ENCODE measurements at places on chromosomes 12 and 14.

DNA sequence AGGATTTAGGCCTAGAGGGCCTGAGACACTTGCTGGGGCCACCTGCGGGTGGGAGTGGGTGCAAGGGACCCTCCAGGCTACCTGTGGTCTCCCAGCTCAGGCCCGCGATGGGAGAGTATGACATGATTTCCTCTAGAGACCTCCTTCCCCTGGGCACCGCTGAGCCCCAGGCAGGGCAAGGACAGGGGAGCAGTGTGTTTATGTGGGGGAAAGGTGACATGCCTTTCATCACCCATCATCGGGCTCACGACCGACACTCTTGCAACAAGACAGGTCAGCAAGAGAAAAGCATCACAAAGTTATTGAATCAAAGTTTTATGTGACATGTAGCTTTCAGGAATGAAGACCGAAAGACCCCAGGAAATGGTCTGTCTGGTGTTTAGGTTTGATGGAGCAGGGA is 19.9 kb downstream of the SH2B3 start:
- DNase-seq: no peak

DNA sequence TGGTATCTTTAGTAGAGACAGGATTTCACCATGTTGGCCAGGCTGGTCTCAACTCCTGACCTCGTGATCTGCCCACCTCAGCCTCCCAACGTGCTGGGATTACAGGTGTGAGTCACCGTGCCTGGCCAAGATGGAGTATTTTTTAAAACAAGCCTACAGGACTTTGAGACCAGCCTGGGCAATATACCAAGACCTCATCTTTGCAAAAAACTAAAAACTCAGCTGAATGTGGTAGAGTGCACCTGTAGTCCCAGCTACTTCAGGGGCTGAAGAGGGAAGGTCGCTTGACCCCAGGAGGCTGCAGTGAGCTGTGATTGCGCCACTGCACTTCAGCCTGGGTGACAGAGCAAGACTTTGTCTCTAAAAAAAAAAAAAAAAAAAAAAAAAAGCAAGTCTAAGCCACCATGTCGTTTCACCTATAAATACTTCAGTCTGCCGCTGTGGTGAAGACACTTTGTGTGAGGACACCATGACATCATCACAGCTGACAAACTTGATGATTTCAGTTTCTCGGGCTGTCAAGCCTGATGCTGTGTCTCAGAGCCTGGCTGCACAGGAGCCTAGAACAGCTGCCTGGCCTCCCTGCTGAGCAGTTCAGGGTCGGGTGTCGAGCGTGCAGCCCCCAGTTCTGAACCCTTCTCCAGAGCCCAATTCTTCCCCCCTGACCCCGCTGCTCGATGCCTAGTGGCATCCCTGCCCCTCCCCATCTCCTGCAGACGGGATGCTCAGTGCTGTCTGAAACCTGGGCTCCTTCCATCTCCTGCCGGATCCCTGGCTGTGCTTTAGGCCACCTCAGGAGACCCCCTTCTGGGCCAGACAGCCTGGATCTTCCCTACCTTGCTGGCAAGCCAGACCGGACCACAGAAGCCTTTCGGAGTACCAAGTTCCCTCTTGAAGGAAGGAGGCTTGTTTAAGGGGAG is 119.2 kb upstream of the EVL start:
- DNase-seq: peak; percentile 52

- no peak for DNase-seq
These were observed 29.6 kb downstream of the PMCH start for GRCh38 chr12:102167821-102168604.

DNA sequence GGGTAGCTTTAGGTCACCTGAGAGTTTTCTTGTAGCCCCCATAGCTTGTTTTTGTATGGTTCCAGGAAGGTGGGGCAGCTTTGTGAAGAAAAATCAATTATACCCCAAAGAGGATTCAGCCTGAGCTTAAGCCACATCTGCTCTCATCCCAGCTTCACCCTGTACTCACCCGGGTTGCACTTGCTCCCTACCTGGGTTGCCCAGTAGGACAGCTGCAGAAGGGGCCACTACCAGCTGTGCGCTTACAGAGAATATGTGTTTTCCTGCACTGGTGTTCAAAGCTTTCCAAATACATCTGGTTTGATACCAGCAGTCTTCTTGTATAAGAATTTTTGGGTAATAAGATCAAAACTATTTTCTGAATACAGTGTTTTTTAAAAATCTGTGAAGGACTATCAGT is 3.0 kb upstream of the SLC38A1 start:
- no peak for DNase-seq

DNA sequence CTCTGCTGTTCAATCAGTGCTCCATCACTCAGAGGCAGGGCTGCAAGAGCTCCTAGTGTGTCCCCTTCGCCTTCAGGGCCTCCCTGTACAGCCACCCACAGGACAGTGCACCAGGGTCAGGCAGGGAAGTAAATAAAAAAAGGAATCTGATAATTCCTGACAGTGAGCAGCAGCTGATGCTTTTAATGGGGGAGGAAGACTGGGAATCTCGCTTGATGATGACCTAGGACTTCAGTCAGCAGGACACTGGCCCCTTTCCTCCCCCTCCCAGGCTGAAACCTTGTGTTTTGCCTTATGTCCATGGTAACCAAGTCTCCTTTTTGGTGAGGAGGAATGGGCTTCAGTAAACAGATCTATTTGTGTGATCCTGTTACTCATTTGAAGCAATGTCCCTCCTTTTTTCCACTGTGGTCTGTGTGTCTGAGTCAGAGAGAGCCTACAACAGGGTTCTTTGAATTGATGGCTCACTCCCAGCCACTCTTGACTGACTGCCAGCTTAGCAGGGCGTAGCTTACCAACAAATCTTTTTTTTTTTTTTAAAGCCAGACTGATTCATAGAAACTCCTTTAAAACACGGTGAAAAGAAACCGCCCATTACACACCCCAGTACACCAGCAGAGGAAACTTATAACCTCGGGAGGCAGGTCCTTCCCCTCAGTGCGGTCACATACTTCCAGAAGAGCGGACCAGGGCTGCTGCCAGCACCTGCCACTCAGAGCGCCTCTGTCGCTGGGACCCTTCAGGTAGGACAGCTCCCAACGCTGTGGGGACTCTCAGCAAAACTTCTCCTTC is at the start of gene EMP1:
TSS of gene EMP1 (plus strand) at position 597 of the 792 bp plus-strand sequence. CDS start 14,785 bp downstream, outside the sequence.
- peak; percentile 84 for DNase-seq

DNA sequence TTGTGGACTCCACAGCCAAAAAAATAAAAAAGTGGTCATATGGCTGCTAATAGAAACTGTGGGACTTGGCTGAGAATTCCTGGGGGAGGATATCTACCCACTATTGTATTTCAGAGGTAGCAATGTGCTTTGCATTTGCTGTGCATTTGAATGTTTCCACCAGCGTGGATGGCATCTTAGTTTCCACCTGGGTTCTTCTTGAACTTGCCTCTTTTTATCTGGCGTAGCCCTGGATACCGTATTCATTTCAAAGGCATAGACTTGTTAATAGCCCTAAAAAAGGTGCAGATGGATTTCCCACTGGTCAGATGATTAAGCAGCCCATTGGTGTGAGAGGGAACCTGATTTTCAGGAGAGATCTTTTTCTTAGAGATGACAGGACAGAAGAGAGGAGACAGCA is 1.9 kb upstream of the MYF5 start:
- no peak for DNase-seq

DNA sequence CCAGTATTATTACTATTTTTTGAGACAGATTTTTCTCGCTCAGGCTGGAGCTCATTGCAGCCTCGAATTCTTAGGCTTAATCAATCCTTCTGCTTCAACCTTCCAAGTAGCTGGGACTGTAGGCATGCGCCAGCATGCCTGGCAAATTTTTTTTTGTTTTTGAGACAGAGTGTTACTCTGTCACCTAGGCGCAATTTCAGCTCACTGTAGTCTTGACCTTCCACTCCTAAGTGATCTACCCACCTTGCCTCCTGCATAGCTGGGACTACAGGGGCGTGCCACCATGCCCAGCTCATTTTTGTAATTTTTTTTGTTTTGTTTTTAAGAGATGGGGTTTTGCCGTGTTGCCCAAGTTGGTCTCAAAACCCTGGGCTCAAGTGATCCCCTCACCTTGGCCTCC is 15.2 kb downstream of the ERC1 start:
- DNase-seq: no peak

DNA sequence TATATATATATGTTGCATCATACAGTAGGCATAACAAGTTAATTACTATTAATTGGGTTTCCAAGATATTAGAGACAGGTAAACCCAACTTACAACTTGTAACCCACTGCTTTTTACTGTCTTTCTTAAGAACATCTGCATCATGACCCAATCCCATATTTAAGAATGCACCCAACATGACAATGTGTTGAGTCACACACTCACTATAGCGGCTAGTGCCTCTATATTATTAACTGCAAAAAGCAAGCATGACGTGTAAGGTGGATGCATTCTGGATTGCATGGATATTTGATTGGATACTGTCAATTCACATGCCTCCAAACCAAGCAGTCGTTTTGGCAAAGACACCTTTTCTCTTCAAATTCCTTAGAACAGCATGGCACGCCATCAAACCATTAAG is 68.2 kb downstream of the KSR2 start:
- DNase-seq: no peak

DNA sequence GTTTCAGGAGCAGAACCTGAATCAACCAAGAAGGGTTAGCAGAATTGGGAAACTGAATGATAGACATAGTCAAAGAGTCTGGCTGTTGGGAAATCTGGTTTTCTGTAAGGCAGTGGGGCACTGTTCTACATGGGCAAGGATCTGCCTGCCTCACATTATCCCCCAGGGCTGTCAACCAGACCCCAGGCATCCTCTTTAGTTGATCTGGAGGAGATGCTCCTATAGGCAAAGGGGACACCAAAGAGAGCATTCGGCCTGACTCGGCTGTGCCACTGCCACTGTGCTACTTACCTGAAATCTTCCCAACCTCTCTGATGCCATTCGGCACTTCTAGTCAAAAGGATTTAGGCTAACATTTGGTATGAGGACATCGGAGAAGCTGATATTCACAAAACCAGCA is 4.1 kb downstream of the ISCU start:
- DNase-seq: no peak

DNA sequence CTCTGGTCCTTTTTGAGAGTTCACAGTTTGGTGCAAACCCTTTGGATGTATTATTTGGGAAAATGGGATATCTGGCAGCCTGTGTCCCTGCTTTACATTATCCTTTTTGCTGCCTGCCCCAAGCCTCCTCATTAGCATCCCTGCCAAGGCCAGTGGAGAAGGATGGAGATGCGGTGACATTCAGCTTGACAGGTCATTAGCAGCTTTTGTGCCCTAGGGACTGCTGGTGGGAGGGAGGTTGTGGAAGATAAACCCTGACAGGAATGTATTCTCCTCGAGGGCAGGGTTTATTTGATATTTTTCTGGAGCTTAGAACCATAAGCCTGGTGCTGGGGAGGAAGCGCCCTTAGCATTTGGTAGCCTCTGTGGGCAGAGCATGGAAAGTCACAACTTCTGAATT is 49.3 kb downstream of the PTPN11 start:
- no peak for DNase-seq

GRCh38 chr14:94522115-94522724 is 13.0 kb upstream of the SERPINA12 start:
- no peak for DNase-seq

DNA sequence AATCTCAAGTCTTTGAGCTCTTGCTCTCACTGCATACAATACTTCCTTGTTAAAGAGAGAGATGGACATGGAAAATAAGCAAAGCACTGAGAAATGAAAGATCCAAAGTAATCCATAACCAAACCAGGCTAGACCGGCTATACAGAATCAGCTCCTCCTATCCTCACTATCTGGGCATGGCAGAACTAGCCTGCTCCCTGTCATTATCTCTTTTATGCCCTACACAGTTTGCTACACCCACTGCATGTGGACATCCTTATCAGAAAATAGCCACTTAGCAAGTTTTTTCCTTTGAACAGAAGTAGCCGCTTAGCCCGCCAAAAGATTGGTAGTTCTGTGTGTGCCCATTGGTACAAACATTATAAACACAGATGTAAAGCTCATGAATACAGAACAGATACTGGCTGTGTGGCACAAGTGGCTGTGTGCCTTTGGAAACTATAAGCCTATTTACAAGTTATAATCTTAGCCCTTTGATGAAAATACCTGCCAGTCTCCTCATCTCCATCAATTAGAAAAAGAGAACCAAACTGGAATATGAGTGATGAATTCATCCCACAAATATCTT is 34.7 kb downstream of the SPTB start:
- DNase-seq: no peak

DNA sequence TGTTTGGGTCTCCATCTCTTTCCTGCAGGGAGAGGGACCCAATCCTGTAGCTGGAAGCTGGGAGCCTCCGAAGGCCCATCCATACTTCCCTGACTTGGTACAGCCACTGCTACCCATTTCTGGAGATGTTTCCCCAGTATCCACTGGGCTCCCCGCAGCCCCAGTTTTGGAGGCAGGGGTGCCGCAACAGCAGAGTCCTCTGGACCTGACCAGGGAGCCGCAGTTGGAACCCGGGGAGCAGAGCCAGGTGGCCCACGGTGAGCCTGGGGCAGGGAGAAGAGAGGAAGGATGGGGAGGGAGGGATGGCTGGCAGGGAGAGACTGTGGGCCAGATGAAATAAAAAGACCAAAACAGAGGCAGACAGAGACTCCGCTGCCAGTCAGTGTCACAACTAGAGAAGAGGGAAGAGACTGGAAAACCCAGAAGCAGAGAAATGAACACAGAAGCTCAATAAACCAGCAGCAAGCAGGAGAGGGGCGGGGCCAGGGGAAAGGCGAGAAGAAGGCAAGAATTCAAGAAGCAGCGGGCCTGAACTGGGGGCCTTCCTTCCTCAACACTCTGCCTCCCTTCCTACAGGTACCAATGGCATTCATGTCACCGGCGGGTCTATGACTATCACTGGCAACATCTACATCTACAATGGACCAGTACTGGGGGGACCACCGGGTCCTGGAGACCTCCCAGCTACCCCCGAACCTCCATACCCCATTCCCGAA is 6.3 kb downstream of the LTBR start:
- DNase-seq: no peak

- no peak for DNase-seq
These were observed 21.7 kb upstream of the KRT83 start for GRCh38 chr12:52342781-52343490.

- no peak for DNase-seq
These were observed 12.6 kb upstream of the DDX47 start for GRCh38 chr12:12800406-12801180.

- no peak for DNase-seq
These were observed 5.5 kb upstream of the HCFC2 start for GRCh38 chr12:104058802-104059201.

- peak; percentile 3 for DNase-seq
These were observed 114.8 kb upstream of the FLRT2 start for GRCh38 chr14:85415015-85415712.

GRCh38 chr12:47753021-47754001 is 5.4 kb downstream of the RAPGEF3 start:
- peak; percentile 66 for DNase-seq

DNA sequence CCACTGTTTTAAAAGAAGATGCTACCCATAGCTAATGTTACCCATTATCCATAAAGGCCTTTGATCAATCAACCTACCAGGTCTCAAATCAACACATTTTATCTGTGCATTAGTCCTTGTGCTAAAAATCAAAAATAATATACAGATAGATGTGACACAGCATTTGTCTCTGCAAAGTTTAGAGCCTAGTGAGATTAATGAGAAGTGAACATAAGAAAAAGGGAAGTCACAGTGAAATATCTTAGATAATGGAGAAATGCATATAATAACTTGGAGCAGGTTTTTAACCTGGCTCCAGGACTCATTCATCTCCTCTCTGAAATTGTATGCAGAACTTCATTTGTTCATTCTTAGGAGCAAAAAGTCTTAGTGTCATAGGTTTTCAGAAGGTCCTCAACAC is 7.2 kb downstream of the PDE3A start:
- no peak for DNase-seq

GRCh38 chr12:42221726-42222125 is 16.3 kb downstream of the YAF2 start:
- DNase-seq: no peak
